CD8-positive, alpha-beta T cell (primary cell): ENCODE measurements at places on chromosomes 4 and X. TPM values are rescaled to one million over a fixed set of nuclear protein-coding genes. Genes with fewer than 3 reads are reported as not detected.

DNA sequence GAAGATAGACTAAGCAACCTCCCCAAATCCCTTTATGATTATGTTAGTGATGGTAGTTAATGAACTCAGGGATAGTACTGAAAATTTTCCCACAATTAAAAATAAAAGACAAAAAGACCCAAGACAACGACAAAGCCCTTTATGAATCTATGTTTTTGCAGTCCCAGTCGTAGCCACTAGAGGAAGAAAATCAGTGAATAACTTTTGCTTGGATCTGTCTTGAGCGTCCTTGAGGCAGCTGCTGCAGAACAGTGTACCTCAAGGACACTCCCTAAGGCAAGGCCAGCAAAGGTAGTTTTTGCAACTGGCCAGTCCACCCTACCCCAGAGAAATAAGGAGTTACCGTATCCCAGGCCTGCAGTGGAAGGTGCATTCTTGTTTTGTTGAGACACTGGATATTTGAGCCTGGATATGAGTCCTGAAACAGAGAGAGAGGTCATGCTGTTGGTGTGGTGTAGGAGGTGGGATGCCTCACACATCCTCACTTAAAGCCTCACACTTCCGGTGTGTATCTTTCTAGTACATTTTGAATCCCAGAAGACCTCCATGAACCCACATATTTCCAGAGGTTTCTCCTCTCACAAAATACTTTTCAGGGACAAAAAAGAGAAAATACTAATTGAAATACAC, 8.7 kb upstream of the TIMM8A start:
- no peak for DNase-seq

LIMCH1 gene
- not detected for total RNA-seq

DNA sequence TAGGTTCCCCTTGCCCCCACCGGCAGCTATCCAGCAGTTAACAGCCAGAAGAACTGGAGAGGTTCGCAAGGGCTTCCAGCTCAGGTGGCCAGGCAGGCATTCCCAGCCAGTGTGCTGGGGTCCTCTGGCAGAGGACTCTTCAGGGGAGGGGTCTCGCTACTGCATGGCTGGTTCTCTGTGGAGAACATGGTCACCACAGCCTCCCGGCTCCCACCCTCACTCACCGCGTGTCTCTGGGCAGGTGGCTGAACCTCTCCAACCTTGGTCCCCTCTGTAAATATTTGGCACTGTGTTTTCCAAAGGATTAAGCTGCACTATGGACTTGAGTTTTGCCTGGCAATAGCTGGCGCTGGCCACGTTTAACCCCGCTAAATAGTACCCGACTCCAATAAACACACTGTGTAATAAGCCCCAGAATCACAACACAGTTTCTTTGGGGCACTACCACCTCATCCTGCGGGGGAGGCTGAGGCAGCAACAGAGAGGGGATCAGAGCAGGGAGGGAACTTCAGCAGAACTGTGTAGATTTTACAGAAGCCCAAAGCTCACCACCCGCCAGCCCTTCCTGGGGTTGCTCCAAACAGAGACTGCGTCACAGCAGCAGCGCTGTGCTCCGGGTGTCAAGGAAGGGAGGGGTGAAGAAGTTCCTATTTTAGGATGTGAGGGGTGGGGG, 15.2 kb downstream of the BCOR start:
- no peak for DNase-seq

- peak; percentile 59 for DNase-seq
These were observed 999 bp upstream of the CTBP1 start for GRCh38 chr4:1249731-1250526.

- DNase-seq: no peak
These were observed 229.0 kb upstream of the TENM3 start for GRCh38 chr4:182014164-182014563.

DNA sequence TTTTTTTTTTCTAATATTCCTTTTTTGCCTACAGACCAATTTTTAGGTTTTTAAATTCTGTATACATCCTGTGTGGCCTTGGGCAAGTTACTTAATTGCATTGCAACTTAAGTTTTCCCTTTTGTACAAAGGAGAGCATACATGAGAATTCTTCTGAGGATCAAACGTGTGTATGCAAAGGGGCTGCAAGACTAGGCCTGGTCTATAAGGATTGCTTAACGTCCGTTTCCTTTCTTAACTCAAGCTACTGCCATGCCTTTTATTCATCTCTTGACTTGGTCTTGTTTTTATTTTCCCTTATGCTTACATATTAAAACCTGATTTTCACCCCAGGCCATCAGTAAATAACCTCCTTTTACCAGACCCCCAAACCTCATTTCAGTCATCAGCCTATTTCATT, 13.6 kb downstream of the RBPJ start:
- no peak for DNase-seq

NSUN7 gene
- 0.35 TPM for total RNA-seq

- no peak for DNase-seq
These were observed 41.2 kb downstream of the LONRF3 start for GRCh38 chrX:119015407-119016237.

GRCh38 chrX:123487669-123488068, 245.2 kb downstream of the THOC2 start:
- no peak for DNase-seq

TMEM255A gene
- total RNA-seq: not detected

- no peak for DNase-seq
These were observed 10.8 kb downstream of the ALB start for GRCh38 chr4:73414936-73415271.

CFAP47 gene
- not detected for total RNA-seq

GRCh38 chrX:131588995-131589394, 45.1 kb downstream of the OR13H1 start:
- no peak for DNase-seq

FGB gene
- total RNA-seq: not detected

DNA sequence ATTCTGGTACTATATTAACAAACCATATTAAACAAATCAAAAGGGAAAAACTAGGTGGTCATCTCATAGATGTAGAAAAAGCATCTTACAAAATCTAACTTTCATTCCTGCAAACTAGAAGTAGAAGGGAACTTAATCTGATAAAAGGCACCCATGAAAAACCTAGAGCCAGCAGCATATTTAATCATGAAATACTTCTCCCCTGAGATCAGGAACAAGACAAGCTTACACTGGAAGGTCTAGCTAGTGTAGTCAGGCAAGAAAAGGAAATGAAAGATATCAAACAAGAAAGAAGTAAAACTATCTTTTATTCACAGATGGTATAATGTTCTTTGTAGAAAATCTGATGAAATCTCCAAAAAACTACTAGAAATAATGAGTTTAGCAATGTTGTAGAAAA, 41.2 kb downstream of the ATP10D start:
- DNase-seq: no peak

GRCh38 chrX:30530606-30531005, 47.0 kb downstream of the TASL start:
- DNase-seq: no peak

GRCh38 chr4:80306260-80306659, 29.3 kb upstream of the CFAP299 start:
- no peak for DNase-seq

- DNase-seq: peak; percentile 66
These were observed 14.7 kb upstream of the SEC24D start for GRCh38 chr4:118850488-118851173.

MMRN1 gene
- total RNA-seq: not detected

DNA sequence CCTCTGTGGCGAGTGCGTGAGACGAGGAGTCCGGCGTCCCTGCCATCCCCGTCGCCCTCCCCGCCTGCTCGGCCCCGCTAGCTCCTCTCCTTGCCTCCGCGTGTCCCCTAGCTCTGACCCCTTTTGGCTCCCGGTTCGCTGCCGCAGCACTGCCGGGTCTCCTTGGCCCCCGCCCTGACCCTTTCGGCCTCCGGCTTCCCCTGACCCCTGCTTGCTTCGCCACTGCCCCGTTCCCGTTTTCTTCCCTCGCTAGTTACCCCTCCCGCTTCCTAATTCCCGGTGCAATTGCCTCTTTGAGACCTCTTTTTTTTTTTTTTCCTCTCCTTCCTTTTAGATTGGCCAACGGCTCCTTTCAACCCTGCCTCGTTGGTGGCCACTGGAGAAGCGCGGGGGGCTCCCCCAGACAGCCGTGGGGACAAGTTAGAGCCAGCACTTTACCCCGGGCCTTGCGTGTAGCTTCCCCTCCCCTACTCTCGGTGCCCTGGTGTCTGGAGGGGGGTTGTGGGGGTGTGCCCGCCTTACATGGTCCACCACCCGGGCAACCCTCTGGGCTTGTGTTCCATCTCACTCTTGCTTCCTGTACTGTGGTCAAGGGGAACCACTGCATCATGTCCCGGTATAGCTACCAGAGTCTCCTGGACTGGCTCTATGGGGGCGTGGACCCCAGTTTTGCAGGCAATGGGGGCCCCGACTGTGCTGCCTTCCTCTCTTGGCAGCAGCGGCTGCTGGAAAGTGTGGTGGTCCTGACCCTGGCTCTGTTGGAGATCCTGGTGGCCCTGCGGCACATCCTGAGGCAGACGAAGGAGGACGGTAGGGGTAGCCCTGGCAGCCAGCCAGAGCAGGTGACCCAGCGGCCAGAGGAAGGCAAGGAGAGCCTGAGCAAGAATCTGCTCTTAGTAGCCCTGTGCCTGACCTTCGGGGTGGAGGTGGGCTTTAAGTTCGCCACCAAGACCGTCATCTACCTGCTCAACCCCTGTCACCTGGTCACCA, 548 bp downstream of the TMEM164 start:
- peak; percentile 19 for DNase-seq

GRCh38 chr4:67054896-67055295, 490.4 kb downstream of the CENPC start:
- no peak for DNase-seq

DNA sequence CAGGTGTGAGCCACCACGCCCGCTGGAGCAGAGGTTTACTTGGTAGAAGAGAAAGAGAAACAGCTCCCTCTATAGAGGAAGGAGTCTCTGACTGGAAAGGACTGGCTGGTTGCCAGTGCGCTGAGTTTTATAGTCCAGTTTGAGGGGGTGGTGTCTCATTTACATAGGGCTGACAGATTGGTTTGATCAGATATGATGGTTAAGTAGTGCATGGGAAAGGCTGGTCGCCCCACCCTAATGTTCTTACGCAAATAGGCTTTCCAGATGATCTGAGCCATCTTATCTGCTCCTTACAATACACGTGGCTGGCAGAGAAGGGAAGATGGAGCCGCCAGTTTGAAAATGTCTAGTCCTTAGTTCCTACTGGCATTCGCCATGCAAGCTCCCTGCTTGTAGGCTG, 439.5 kb downstream of the NAF1 start:
- DNase-seq: no peak

DNA sequence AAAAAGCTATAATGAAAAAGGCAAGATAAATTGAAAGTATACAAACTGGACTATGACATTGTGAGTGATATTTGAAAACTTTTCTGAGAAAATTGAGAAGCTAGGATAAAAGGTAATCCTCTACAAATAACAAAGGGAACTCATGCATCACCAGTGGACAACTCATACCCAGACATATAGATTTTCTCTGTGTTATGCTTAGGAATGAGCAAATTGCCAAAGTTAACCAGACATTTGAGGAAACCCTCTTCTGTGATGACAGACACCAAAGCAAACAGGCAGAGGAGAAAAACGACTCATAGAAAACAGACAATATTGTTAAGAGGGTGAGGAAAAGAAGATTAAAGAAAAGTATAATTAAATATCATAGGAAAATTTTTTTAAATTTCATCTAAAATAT, 186.5 kb downstream of the MAB21L2 start:
- DNase-seq: no peak

HELT gene
- total RNA-seq: not detected

DNA sequence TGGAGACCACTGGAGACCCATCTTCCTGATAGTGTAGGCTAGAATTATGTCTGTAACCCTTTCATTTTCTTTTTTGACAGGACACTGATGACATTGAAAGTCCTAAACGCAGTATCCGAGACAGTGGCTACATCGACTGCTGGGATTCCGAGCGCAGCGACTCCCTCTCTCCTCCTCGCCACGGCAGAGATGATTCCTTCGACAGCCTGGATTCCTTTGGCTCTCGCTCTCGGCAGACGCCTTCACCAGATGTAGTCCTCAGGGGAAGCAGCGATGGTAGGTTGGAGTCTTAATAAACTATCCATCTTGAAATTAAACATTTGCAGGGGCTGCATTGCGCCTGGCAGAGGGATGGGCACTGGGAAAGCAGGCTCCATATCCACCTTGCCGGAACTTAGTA, 75.4 kb downstream of the LIMCH1 start:
- DNase-seq: no peak

IL9R gene
- total RNA-seq: 2.1 TPM

BMX gene
- total RNA-seq: not detected
